ENCODE measurements at places on chromosomes 4 and X.

DNA sequence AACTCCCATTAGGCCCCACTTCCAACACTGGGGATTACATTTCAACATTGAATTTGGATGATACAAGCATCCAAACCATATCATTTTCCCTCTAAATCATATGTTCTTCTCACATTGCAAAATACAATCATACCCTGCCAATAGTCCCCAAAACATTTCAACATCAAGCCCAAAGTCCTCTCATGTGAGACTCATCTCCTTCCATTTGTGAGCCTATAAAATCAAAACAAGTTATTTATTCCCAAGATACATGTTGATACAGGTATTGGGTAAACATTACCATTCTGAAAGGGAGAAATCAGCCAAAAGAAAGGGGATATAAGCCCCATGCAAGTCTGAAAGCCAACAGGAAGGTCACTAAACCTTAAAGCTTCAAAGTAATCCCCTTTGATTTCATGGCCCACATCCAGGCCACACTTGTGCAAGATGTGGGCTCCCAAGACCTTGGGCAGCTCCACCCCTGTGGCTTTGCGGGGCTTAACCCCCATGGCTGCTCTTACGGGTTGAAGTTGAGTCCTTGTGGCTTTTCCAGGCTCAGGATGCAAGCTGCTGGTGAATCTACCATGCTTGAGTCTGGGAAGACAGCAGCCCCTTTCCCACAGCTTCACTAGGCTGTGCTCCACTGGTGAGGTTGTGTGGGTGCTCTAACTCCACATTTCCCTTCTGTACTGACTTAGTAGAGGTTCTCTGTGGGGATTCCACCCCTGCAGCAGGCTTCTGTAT is 40.6 kb upstream of the SERTM2 start:
- DNase-seq, result no peak

DNA sequence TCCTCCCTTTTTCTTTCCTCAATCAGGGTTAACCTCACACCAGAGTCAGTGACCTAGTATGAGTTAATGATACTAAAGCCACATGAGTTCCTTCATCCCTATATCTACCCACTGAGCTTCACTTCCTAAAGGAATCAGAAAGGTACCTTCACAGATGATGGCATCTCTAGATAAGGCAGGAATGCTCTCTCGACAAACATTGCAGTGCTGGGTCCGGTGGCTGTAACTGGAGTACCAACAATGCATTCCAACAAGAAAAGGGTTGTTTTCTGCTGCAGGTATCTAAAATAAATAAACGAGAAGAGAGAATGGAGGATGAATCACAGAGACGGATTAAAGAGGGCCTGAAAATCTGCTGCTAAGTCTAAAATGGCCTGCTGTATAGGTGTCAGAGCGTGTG is 66.7 kb downstream of the DGKK start:
- no peak for DNase-seq

DNA sequence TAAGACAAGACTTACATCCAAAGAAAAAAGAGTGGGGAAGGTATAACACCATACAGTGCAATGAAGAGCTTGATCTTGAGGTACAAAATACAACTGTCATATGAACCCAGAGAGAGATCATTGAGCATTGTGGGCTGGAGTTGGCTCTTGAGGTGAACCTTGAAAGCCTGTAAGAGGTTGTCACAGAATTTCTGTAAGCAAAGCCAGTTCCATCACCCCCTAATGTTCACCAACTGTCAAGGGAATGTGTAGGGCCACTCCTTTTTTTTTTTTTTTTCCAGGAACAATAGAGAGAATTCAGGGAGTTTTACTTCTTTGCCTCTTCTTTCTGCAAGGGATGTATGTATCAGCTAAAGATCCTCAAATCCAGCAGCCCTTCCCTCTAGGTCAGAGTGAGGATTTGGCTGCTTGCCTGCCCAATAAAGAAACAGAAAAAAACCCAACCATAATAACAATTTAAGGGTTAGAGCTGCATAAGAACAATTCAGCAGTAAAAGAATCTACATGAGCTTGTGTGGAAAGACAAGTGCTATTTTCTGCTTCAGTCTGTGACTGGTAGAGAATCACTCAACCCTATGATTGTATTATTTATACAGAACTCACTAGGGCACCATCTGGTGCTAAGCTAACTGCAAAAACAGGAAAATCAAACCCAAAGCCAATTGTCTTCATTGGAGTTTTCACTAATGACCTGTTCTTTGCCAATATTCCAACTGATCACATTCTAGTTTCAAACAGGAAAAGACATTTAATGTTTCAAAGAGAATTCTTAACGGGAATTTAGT is 217.5 kb upstream of the TEX13C start:
- no peak for DNase-seq

GRCh38 chr4:42906891-42907759 is 14.6 kb downstream of the GRXCR1 start:
- no peak for DNase-seq

GRCh38 chr4:174592985-174593335 is 70.7 kb upstream of the HPGD start:
- no peak for DNase-seq

- DNase-seq, result no peak
Observed at GRCh38 chr4:55447831-55448230, 52.1 kb downstream of the TMEM165 start.

- no peak for DNase-seq
Observed at GRCh38 chrX:57929373-57929772, 19.1 kb upstream of the ZXDA start.

- no peak for DNase-seq
Observed at GRCh38 chr4:96093057-96093456, 253.2 kb downstream of the PDHA2 start.

GRCh38 chr4:6591781-6592180 is 16.8 kb downstream of the MAN2B2 start:
- DNase-seq, result no peak

GRCh38 chr4:4502694-4503311 is 39.0 kb downstream of the STX18 start:
- DNase-seq, result no peak

DNA sequence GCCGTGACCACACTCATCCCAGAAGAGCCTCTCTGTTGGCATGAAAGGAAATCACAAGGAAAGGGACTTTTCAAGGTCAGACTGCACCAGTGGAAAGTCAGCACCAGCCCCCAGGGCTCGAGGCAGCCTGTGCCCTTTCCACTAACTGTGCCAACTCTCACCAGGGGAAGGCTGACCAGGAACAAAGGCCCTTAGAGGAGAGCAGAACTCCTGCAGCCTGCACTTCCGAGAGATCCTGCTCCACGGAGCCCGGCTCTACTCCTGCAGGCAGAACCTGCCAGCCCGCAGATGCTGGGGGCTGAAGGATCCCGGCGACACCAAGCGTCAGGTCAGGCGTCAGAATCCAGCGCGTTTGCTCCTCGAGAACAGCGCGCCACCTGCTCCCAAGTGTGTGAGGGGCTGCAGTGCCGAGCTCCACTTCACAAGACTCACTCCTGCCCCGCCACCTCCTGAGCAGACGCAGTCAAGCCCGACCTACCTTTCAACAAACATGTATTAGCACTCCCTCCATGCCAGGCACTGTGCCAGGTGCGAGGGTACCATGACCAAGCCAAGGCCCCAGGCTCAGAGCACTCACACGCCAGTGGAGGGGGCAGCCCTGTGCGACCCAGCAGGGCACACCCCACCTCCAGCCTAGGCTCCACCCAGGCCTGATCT is 13.6 kb upstream of the HELT start:
- DNase-seq, result no peak

DNA sequence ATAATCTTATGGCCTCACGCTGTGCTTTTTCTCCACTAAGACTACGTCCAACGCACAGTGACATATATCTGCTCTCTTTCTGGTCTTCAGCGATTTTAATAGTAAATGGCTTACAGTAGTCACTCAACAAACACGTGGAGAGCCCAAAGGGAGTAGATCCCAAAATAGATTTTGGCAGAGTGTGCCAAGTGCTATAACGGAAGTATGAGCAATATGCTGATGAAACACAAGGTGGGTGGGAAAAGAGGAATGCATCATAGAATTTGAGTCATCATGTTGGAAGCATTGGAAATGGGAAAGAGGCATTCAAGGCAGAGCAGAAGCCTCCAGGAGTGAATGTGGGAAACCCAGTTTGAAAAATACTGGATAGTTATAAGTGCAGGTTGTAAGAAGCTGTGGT is 129.1 kb upstream of the LDB2 start:
- no peak for DNase-seq

DNA sequence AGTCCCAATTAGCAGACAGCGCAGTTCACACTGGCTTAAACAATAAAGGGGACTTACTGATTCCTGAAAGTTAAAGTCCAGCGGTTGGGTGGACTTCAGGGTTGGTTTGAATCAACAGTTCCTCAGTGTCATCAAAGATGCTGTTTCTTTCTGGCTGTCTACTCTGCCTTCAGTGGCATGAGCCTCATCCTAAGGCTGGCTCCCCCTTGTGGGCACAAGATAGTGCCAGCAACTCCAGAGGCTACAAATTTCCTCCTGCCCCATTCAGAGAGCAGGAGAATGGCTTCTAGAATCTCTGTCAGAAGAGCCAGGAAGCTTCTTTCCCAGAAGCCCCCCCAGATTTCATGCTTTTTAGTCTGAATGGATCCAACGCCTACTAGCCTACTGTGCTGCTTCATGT is 82.4 kb upstream of the MTM1 start:
- DNase-seq, result no peak

DNA sequence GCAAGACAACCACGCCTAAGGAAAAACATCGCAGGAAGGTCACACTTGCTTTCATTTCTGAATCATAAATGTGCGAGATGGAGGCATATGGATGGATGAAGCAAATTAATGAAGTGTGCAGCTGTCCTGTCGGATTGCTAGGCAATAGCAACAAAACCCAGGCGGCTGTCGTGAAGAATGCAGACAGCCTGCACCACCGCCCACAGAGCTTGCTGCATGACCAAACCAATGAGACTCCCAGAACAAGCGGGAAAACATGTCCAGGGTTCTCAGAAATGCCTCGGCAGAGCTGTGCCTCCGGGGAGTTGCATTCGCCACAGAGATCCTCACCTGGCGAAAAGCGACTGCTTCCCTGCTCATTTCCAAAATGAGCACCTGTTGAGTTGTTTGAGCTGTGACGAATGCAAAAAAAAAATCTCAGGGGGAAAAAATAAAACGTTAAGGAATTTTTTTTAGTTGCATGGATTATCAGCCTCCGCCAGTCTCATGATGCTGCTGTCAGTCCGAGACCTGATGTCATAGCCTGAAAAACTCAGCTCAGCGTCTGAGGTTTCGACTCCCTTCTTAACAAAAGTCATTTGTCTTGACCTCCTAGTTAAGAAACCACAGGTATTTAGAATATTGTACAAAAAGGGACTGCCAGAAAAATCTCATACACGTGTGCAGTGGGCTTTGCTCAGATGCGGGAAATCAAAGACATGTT is 155.5 kb upstream of the MXRA5 start:
- DNase-seq, result no peak

DNA sequence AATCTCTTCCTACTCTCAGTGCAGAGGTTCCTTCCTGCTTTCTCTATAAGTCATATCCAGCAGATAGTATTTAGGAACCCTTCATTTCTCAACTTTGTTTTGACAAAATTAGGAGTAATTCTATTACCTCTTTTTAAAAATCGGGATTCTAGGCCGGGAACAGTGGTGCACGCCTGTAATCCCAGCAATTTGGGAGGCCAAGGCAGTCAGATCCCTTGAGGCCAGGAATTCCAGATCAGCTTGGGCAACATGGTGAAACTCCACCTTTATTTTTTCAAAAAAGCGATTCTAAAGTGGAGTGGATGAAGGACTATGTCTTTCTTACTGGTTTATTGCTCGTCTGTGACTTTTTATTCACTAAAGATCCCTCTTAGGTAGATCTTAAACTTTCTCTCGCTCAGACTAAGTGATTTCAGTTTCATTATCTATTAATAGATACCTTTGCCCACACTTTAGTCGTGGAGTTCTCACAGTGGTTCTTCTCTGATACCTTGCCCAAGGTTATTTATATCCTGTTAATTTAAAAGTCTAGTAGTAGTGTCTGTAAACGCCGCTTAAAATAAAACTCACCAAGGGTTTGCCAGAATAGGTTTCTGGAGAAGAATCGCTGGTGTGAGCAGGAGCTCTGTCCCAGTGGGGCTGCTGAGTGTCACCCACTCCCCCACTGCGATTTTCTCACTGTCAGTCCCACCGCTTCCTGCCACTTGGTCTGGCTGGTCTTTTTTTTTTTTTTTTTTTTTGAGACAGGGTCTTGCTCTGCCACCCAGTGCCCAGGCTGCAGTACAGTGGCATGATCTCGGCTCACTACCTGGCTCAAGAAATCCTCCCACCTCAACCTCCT is 27.0 kb upstream of the TMEM131L start:
- DNase-seq, result no peak

DNA sequence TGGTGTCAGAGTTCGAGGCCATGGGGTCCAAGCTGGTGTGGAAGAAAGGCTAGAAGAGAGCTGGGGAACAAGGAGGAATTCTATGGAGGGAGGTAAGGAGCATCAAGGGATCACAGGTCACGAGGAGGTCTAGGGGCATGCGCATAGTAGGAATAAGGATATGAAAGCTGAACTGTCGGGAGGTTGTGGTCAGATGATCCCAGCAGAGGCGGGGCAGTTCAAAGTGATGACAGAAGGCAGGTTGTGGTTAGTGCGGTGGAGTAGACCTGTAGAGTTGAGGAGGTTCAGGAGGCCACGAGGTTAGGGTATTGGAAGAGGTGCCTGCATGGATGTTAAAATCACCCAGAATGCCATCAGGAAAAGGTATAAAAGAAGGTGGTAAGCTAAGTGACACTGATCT is 156.3 kb downstream of the TMEM164 start:
- DNase-seq, result peak; percentile 15

GRCh38 chr4:137000432-137000831 is 531.9 kb downstream of the PCDH18 start:
- DNase-seq, result no peak

- DNase-seq, result no peak
Observed at GRCh38 chrX:1398431-1399340, 6.8 kb upstream of the SLC25A6 start.

DNA sequence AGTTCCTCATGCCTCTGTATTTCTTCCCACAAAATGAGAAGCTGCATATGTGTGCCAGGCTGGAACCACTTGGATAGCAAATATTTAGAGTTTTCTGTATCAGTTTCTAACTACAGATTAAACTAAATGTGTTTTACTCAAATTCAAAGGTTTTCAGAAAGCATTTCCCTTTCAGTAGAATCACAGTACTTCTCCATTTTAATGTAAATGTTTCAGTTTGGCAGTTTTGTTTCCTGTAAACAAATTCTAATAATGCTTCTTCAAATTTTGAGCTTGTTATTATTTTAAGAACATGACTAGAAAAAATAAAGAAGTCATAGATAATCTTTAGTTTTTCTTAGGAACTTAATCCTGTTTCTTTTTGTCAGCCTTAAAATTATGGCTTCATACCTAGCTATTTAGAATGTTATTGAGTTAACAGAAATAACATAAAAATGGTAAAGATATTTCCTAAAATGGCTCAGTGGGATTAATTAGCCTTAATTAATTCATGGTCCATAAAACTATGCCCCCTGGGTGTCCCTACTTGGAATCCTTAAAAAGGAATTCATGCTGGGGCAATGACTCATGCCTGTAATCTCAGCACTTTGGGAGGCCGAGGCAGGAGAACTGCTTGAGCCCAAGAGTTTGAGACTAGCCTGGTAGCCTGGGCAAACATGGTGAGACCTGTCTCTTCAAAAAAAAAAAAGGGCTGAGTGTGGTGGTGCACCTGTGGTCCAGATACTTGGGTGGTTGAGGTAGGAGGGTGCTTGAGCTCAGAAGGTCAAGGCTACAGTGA is 83.8 kb upstream of the GPR34 start:
- no peak for DNase-seq

- DNase-seq, result no peak
Observed at GRCh38 chr4:126358041-126358440, 1043.3 kb downstream of the FAT4 start.

GRCh38 chrX:155968791-155969190 is 28.7 kb upstream of the IL9R start:
- DNase-seq, result no peak

Data from natural killer cell treated with Interleukin-12 subunit alpha and Interleukin-12 subunit beta and Interleukin-15 and Interleukin-18, amount 100 ng/mL, for 72 hours (primary cell).